Stimulated activated CD8-positive, alpha-beta memory T cell treated with anti-CD3 and anti-CD28 coated beads, Interleukin-15, amount 100 ng/mL, for 4 hours (primary cell): ENCODE measurements at places on chromosomes 7 and 10.

GRCh38 chr7:56009695-56010094 lies 41.5 kb downstream of the PSPH start:
- no peak for DNase-seq

- DNase-seq = no peak
Observed at GRCh38 chr10:63480237-63480636, 14.5 kb upstream of the JMJD1C start.

DNA sequence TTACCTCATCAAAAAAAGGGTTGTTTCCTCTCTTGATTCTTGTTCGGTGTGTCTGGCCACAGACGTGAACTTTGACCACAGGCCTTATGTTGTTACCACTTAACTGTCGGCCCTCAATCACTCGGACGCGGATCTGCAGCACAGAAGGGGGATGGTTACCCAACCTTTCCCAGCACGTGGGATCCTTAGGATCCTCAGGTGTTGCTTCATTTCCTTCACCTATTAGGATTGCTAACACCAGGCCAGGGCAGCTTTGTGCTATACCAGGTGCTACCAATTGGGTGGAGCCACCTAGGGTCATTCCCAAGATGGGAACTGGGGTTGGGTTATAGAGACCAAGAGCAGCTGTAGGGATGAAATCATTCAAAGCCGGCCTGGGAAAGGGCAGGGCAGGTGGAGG lies 73.4 kb downstream of the MYOF start:
- no peak for DNase-seq

DNA sequence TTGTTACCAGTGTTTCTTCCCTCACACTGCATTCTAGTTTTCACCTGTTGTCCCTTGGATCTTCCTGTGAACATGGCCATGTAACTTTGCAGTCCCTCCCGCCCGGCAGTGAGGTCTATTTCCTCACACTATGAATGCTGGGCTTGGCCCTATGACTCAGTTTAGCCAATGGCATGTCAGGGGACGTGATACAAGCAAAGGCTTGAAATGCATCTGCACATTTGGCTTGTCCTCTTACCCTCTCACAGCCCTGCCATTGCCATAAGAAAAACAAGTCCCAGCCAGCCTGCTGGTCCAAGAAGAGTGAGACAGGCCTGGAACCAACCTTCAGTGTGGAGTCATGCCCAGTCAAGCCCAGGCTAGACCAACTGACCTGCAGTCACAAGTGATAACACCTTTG lies 17.1 kb upstream of the EZH2 start:
- DNase-seq = no peak

DNA sequence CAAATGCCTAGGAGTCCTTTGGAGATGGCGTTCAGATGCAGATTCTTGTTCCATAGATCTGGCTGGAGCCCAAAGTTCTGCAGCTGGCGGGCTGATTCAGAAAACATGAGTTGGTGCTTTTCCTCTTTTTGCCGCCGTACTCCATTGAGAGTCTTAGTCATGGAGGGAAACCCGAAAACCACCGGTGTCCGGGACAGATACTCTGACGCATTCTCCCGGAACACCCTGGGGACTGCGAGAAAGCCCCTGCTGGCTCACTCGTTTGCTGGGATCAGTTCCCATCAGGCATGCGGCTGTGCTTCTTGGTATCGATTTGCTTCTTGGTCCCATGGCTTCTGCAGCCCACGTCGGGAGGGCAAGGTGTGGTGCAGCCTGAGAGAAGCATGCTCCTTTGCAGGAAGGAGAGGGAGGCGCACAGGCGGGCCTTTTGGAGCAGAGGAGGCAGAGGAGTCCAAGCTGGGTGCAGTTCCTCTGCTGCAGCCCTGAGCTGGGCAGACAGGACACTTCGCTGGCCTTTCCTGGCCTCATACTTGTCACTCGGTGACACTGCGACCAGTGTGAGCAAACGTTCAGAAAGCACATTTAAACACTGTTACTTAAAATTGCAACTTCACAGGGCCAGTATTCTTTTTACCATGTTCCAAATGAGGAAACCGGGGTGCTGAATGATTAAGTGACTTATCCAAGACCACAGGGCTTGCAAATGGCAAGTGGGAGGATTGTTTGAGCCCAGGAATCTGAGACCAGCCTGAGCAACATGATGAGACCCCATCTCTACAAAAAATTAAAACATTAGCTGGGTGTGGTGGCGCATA lies 30.6 kb upstream of the PFKFB3 start:
- no peak for DNase-seq

DNA sequence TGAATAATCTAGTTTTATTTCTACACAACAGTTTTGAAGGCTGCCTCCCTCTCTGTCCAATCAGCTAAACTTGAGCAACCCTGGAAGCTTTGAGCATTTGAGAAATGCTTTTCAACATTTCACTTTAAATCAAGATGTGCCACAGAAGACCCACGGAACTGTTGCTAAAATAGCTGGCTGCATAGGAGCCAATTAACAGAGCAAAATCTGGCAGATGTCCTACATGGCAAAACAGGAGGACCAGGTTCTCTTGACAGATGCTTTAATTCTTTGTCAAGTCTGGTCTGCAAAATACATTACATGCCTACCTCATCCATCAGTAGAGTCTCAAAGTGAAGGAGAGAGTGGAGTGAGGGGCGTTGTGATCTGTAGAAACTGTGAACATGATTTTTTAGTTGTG lies 185.9 kb downstream of the DPY19L1 start:
- DNase-seq = no peak

GRCh38 chr10:184911-185310 lies 49.7 kb downstream of the ZMYND11 start:
- no peak for DNase-seq

- DNase-seq = no peak
Observed at GRCh38 chr10:110208614-110209453, 1.4 kb downstream of the MXI1 start.

DNA sequence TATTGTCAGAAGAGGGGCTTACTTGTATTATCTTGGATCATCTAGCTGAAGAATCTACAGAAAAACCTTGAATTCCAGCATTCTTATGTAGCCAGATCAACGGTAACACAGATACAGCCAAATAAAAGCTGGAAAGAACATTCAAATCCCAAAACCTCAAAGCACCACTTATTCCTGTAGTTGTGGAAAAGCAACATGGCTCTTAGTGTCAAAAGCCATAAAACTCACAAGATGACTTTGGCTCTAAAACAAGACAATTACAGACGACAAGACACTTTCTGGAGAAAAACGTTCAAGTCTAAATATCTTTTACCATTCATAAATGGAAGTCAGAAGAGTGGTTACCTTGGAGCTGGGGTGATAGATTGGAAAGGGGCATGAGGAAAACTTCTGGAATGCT lies 173.0 kb downstream of the HERPUD2 start:
- DNase-seq = no peak

DNA sequence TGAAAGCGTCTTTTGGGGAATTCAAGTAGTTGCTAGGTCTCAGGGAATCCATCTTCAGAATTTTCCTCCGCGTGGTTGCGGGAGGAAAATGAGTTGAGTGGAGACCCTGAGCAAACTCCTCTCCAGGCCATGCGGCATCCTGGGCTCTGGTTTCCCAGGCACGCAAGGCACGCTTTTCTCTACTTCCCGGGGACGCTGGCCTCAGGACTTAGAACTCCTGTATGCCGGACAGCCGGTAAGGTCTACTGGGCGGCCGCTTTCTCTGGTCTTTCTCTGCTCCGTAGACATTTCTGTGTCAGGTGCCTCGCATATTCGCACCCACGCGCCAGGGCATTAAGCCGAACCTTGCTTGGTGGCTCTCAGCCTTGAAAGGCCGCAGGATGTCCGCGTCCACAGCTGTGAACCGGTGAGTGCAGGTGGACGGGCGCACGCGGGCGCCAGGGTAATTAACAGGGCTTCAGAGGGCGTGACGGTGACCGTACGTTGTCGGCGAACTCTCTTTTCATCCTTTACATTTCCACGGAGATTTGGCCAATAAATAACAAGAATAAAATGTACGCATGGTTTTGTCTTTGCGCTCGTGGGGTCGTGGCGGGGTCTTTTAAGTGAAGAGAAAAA lies 992 bp upstream of the RBM20 start:
- no peak for DNase-seq

- DNase-seq = no peak
Observed at GRCh38 chr10:30154561-30154960, 95.2 kb upstream of the JCAD start.

DNA sequence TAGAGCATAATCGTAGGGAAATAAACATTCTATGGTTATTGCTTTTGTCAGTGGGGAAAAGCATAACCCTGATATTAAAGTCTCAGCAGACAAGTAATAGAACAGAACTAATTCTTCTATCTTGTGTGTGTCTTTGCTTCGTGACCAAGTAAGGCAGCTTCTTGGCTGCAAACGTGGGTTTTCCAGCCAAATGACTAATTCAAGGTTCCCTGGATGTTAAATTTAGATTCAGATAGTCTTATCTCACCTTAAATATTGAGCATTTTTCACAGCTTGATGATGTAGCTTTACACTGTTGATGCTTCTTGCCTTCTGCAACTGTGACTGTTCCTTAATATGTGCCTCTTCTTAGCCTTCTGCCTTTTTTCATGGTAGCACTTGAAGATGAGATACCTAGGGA lies 113.0 kb downstream of the EXOC4 start:
- DNase-seq = no peak

DNA sequence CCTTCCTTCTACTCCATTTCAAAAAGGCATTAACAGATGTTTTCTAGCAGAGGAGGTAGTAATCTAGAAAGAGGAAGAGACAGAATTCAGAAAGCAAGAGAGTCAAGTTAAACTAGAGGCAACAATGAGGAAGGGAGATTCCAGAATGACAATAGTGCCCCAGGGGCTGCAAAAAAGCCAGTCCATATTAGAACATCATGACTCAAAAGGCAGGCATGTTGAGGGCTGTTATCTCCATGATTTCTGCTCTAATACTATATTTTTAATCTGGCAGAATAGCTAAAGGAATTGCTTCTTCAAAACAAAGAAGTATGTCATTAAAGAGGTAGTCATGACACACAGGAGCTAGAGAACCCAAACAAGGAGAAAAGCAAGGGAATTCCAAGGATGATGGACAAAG lies 599.6 kb downstream of the INHBA start:
- no peak for DNase-seq

- DNase-seq = no peak
Observed at GRCh38 chr7:66758950-66759628, 18.6 kb downstream of the RABGEF1 start.

- no peak for DNase-seq
Observed at GRCh38 chr7:144006029-144006691, 6.0 kb downstream of the OR6B1 start.

DNA sequence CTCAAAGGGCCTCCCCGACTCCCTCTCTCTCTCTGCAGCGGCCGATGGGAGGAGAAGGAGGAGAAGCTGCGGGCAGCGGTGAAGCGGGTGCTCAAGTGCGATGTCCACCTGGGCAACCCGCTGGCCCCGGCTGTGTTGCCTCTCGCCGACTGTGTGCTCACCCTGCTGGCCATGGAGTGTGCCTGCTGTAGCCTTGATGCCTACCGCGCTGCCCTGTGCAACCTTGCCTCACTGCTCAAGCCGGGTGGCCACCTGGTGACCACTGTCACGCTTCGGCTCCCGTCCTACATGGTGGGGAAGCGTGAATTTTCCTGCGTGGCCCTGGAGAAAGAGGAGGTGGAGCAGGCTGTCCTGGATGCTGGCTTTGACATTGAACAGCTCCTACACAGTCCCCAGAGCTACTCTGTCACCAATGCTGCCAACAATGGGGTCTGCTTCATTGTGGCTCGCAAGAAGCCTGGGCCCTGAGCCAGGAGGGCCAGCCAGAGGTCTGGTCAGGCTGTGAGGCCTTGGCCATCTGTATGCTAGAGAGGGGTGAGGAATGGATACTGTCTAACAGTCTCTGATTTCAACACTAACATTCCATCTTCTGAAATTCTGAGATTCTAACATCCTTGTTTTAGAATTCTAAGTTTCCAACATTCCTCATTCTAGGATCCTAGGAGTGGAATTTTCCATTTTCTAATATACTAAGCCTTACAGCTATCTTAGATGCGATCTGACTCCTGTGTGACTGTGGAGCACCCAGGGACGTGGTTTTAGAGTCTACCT lies 3.6 kb downstream of the INMT start:
- no peak for DNase-seq

GRCh38 chr10:103196516-103196915 lies 3.4 kb upstream of the NT5C2 start:
- DNase-seq = no peak

- DNase-seq = no peak
Observed at GRCh38 chr10:120946497-120946896, 95.3 kb downstream of the WDR11 start.

GRCh38 chr10:97025613-97026242 lies 160.0 kb downstream of the SLIT1 start:
- DNase-seq = no peak
